ENCODE measurements at places on chromosomes 5 and 9.

DNA sequence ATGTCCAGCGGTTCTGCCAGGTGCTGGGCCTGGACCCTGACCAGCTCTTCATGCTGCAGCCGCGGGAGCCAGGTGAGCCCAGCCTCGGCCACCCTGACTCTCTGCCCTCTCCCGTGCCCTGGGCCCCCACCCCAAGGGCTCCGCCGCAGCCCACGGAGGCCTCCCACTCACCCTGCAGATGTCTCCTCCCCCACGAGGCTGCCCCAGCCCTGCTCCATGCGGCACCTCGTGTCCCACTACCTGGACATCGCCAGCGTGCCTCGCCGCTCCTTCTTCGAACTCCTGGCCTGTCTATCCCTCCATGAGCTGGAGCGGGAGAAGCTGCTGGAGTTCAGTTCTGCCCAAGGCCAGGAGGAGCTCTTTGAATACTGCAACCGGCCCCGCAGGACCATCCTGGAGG, 7.4 kb downstream of the RNF208 start:
- DNase-seq = no peak

- DNase-seq = no peak
These were observed 281.7 kb downstream of the CCDC171 start for GRCh38 chr9:15834541-15834940.

- DNase-seq = no peak
These were observed 15.9 kb downstream of the NFIL3 start for GRCh38 chr9:91407580-91408318.

DNA sequence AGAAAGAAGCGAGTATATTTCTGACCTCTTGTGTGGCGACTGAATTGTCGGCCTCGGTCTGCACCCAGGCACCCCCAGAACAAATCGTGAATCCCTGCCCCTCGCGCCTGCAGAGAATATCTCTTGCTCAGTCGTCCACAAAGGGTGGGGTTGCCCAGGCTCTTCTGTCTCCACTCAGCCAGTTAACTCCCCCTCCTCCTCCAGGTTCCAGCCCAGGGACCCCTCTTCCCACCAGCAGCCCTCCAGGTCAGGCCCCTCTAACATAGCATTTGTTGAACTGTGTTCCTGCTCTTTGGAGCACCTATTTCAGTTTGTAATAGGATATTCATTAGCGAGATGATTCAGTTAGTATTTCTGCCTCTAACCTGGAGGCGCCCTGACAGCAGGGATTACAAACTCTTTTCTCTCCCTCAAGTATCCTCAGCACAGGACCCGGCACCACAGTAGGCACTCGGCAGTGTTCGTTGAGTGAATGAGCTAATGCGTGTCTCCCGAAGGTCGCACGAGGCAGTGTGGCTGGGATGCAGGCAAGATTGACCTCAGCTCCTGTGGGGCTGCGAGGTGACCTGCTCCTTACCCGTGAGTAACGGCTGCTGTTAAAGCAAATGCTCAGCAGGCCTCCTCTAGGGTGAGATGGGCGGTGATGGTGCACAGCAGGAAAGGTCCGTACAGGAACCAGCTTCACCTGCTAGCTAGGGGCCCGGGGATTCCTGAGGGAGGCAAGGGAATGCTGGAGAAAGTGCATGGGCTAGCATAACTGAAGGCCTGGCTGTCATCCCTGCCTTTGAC, 25.8 kb downstream of the ZBTB34 start:
- DNase-seq = no peak

- DNase-seq = no peak
These were observed 30.1 kb downstream of the NIPSNAP3B start for GRCh38 chr9:104794070-104794469.

- DNase-seq = no peak
These were observed 274.9 kb downstream of the ARHGAP26 start for GRCh38 chr5:143045062-143045461.

- DNase-seq = no peak
These were observed 5.5 kb downstream of the FOXI1 start for GRCh38 chr5:170111088-170111785.

DNA sequence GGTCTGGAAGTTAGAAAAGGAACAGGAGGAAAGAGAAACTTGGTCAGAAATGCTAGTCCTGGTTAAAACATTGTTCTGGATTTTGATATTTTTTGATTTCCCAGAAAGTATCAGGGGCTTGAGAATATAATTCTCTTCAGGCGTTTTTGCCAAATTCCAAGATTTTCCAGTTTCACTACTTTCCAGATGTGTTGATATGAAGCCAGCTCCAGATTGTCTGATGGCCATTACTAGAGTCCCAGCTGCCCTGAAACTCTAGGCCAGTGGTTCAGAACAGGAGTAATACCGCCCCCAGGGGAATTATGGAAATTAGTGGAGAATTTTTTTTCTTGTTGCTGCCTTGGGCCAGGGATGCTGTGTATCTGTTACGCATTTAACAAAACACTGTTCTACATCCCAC, 88.6 kb downstream of the KCNN2 start:
- no peak for DNase-seq

- no peak for DNase-seq
These were observed 7.5 kb upstream of the PHYHD1 start for GRCh38 chr9:128913048-128913900.

- no peak for DNase-seq
These were observed 7.8 kb upstream of the NDUFB6 start for GRCh38 chr9:32580631-32581300.

DNA sequence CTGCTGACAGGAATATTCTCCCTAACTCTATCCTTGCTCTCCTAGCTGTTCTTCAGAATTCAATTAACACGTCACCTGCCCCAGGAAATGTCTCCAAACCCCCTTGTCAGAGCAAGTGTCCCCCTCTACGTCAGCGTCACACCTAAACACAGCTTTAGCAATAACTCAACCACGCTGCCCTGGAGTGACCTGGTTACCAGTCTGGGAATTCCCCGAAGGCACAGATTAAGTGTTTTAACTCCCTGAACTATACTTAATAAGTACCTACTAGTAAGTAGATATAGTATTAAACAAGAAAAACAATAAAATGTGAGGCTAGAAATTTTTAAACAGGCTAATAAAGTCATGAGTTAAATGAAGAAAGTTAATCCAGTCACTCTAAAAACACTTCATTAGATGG, 78.4 kb downstream of the FANCC start:
- DNase-seq = no peak

- DNase-seq = no peak
These were observed 16.2 kb downstream of the PRKACG start for GRCh38 chr9:68997666-68998065.

- DNase-seq = no peak
These were observed 4.9 kb downstream of the EXOSC2 start for GRCh38 chr9:130698514-130698913.

DNA sequence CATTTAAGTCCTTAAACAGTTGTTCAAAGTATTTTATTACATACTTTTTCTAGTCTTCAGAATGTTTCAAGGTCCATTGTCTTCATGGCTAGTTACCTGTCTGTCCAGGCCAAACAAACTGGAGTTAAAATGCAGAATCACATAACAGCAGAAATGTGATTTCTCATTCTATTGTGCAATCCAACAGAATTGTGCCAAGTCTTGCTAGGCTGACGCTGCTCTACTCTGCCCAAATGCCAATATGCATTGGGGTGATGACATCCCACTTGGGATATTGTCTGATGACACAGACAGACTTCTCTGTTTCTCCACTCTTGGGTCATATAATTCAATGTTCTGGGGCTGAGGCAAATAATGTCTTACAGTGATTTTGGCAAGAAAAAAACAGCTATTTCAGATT, 5.2 kb upstream of the SLC22A5 start:
- DNase-seq = no peak

- no peak for DNase-seq
These were observed 25.1 kb downstream of the ARHGAP26 start for GRCh38 chr5:142795251-142795650.

DNA sequence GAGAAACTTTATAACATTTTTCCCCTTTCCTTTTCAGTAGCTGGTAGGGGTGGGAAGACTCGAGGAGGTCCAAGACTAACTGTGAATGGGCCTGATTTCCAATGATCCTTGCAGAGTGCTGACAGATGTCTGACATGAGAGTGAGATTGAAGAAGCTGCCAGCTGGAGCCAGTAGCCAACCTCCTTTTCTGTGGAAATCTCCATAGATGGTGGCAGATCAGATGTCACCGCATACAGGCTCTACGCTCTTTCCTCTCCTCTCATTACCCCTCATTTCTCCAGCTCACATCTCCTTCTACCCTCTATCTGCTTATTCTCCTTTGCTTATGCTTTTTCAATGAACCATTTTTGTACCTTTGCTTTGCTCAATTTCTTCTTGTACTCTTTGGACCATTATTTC, 395.2 kb upstream of the TNC start:
- no peak for DNase-seq

DNA sequence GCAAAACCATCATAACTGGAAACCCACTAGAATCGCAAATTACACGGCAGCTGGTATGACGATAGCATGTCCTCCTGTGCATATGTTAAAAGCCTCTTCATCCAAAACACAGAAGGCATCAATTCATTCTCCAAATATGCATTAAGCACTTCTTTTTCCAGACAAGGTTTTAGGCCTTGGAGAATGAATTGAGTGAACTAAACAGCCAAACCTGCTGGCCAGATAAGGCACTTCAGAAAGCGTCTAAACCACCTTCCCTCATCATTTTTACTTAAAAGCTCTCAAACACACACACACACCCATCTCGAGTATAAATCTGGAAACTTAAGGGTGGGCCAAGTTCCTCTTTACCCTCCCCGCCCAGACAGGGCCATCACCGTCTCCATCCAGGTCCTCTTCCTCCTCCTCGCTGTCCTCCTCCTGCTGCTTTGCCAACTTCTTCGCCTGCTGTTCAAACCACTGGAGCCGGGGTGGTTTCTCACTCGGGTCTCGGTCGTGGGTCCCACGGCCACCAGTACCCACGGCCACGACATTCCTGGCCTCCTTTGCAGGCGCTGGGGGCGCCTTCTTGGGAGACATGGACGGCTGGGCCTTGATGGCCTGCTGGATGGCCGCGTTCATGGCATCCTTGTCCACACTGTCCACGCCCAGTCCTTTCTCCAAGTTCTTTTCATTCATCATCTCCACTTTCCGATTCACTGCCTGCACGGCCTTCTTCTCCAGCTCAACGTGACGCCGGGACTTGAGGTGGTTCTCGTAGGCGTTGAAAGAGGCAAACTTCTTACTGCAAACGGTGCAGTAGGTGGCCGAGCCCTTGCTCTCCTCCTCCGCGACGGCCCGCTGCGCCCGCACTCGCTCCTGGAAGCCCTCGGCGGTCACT, 696 bp downstream of the ZNF622 start:
- DNase-seq = no peak

- DNase-seq = no peak
These were observed 776 bp upstream of the TERT start for GRCh38 chr5:1295650-1296037.

- no peak for DNase-seq
These were observed 4.0 kb upstream of the RCL1 start for GRCh38 chr9:4788703-4789102.

- DNase-seq = no peak
These were observed 106.3 kb downstream of the NDUFAF2 start for GRCh38 chr5:61051267-61051666.

- no peak for DNase-seq
These were observed 177.0 kb downstream of the CDK5RAP2 start for GRCh38 chr9:120402741-120403542.

DNA sequence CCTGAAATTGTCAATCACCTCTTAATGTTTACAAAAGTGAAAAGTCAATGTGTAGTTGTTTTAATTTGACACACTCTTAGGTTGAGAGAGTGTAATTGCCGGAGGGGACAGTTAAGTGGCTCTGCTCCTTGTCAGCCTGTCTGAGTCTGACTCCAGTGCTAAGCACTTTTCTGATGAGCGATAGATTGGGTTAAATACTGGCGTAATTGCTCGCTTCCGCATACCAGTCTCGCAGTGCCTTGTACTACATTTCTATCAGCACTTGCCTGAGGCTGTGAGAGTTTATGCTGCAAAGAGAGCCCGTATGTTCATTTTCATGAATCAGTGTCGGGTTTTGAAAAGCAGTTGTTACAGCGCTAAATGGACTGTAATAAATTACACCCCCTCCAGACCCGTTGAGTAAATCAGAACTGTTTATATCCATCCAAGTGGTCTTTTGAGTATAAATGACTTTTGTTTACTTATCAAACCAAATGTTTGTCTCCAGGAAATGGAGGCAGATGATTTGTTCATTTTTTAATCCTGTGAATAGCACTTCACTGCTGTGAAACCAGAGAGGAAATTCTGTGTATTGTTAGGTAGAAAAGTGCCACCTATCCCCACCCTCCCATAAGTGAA, 41.0 kb upstream of the DMRT3 start:
- no peak for DNase-seq

DNA sequence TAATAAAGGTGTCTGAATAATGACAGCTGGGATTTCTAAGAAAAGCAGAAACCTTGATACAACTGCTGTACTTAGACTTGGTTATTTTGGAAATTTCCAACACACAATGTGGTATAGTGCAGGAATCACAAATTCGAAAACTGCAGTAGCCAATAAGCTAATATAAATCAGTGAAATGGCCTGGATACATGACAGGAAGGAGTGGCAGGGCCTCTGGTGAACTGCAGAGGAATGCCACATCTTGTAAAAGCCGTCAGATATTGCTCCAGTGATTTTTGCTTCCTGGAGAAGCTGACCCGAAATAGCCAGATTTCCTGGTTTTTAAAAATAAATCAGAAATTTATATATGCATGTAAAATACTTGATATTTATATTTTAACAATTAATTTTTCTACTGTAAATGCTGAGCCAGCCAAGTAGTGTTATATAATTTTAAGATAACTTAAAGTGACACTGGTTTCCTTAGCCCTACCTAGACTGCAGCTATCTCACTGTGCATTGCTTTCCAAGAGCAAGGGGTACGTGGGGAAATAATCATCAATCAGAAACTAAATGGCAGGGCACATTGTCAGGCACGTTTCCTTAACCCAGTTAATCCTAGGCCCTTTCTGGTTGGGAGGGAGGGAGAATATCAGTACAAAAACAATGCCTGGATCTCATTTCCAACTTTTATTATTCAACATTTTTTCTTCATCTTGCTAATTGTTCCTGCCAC, 182.4 kb downstream of the RASEF start:
- no peak for DNase-seq

DNA sequence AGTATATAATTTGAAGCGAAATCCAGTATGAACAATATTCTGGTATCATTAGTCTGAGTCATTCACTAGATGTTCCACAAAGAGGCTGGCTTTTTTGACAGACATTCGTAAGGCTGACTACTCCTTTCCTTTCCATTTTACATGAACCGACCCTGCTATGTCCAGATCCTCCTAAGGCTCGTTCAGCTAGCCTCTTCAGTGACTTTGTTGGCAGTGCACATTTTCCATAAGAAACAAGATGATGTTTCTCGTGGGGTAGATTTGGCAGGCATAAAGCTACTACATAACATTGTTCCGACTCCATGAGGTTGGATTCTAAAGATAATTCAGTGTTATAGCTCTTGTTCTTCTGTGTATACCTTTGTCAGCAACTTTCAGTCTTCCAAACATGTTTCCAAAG, 49.0 kb downstream of the ZNF462 start:
- no peak for DNase-seq

Data from CD4-positive, alpha-beta T cell treated with Interleukin-2 at 100 ng/mL for 4 hours (primary cell).